ENCODE measurements at places on chromosomes 13 and 19.

GRCh38 chr19:56080669-56081401 is 40.3 kb downstream of the ZNF787 start:
- peak; percentile 42 for DNase-seq

DNA sequence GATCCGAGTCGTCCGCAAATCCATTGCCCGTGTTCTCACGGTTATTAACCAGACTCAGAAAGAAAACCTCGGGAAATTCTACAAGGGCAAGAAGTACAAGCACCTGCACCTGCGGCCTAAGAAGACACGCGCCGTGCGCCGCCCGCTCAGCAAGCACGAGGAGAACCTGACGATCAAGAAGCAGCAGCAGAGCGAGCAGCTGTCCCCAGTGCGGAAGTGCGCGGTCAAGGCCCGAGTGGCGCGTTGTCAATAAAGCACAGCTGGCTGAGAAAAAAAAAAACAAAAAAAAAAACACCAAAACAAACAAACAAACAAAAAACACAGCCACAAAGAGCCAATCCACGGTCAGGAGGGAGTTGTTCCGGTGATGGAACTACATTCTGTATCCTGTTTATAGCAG is 4.7 kb upstream of the GNA15 start:
- no peak for DNase-seq

DNA sequence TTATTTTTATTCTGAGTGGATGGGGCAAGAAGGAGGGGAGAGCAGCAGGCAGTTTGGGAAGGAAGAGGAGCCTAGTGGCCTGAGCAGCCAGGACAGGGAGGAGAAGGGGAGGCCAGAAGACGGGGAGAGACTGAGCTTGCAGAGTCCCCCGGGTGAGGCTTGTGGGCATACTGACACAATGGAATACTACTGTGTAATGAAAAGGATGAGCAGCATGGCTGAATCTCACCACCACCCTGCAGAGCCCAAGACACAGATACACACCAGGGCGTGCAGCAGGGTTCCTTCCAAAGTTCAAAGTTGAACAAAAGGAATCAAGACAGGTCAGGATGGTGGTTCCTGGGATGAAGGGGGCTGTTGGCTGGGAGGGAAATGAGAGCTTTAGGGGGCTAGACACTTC is 8.1 kb upstream of the SMG9 start:
- no peak for DNase-seq

DNA sequence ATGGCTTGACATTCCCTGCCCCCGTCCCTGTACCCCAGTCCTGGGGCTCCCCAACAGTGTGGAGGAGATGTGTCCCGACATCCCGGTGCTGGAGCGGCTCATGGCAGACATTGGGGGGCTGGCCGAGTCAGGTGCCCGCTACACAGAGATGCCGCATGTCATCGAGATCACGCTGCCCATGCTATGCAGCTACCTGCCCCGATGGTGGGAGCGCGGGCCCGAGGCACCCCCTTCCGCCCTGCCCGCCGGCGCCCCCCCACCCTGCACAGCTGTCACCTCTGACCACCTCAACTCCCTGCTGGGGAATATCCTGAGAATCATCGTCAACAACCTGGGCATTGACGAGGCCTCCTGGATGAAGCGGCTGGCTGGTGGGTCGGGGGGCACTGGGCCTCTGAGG is 83.8 kb downstream of the RYR1 start:
- DNase-seq = no peak

DNA sequence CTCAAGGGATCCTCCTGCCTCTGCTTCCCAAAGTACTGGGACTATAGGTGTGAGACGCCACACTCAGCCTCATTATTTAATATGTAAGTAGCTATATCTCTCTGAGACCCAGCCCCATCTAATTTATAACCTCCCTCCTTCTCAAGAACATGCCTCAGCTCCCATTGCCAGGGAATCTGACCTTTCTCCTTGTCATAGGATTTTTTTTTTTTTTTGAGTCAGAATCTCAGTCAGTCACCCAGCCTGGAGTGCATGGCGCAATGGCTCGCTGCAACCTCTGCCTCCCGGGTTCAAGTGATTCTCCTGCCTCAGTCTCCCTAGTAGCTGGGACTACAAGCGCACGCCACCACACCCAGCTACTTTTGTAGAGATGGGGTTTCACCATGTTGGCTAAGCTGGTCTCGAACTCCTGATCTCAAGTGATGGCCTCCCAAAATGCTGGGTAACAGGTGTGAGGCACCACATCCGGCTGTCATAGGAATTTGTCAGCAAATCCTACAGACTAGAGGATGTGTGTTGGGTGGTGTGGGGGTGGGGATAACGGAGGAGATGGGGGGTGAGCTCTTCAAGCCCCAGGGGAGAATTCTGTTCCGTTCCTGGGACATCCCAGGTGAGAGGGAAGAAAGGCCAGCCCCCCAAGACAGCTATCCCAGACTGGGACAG is 5.1 kb upstream of the EPS8L1 start:
- no peak for DNase-seq

DNA sequence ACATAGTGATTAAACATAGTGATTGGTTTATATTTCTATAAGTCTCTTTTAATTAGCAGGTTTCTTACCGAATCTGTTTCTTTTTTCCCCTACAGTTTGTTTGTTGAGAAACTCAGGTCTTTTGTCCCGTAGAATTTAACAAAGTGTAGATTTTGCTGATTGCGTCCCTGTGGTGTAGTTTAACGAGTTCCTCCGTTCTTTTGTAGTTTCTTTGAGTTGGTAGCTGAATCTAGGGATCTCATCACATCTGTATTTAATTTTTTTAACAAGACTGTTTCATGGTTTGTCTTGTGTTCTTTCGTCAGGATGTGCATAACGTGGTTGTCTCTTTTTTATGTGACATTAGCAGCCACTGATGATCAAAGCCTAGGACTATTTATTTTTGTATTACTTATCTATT is 111.1 kb downstream of the AKAP11 start:
- no peak for DNase-seq

DNA sequence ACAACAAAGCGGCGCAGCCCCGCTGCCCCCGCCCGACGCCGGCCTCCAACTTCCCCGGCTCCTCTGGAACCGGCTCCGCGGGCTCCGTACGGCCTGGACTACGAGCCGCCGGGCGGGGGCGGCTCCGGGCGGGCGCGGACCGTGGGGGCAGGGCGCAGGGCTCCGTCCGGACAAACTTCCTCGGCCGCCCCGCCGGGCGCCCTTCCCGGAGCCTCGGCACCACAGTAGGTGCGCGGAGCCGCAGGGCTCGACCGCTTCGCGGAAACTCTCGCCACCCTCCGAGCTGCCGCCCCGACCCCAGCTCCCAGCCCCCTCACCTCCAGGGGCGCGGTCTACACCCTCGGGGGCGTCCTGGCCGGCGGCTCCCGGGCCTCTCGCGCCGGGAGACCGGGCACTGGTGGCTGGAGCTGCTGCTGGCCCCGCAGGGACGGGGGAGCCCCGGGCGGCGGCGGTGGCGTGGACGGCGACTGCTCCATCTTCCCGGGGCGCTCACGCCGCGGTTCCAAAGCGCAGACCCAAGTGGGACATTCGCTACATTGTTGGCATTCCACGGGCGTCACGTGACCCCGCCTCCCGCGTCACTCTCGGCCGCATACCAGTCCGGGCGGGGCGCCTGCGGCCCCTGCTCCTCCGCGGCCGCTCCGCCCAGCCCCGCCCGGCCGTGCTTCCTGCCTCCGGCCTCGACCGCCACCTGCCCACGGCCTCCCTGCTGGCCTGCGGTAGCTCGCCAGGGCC is at the start of gene LATS2:
Gene LATS2 (minus strand): TSS at position 558 of the 735 bp plus-strand sequence. CDS start 15,560 bp downstream, outside the sequence.
- peak; percentile 74 for DNase-seq

DNA sequence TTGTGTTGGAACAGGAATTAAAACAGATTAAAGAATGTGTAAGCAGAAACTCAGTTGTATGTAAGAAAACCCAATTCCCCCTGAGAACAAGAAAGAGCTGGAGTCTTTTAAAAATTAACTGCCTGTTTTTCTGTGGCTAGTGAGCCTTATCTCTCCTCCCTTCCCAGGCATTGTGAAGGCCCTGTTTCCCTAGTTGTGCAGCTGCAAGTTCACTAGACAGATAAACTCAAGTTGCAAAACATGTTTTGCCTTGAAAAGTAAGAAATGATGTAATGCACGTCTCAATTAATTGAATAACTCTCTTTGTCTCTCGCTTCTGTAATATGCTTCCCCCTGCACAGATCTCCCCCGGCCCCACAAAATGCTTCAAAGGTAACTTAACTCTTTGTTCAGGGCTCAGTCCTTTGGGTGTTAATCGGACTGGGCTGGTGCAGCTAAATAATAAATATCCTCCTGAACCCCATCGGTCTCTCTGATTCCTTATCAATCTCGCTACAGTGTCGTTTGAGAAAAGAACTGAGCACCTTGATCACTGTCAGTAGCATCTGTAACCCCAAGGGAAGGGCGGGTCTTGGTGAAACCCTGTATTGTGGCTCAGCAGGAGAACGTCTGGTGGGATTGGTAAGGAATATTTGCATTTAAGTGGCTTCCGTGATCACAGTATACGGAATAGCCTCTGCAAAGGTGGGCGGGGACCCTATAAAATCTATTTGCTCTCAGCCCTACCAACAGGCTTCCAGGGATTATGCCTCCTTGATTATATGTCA is 1.6 kb upstream of the ZNF556 start:
- no peak for DNase-seq

DNA sequence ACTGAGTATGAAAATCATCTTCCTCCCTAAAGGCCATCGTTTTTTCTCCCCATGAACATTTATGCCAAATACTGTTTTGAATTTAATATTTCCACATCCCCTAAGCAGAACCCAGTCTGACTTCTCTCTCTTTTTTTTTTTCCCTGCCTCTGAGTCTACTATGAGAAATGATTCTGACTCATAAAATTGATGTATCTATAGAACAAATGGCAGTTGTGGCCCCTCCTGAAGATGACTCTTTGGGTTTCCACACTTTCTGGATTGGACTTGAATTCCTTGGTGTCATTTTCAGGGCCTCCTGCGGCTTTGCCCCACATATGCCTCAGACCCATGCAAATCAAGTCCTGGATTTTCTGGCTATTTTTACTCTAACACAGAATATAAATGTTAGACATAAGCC is 22.7 kb upstream of the NAXD start:
- DNase-seq = no peak

DNA sequence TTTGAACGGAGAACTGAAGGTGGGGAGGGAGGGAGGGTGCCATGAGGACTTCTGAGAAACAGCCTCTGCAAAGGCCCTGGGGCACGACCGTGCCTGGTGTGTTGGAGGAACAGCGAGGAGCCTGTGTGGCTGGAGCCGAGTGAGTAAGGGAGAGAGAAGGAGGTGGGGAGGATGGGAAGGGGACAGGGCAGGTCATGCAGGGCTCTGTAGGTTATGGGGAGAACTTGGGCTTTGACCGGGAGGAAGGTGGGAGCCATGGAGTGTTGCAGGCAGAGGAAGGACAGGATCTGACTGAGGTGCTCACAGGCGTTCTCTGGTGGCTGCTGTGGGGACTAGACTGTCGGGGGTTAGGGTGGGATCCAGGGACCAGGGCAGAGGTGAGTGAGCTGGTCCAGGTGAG is 6.7 kb downstream of the MPND start:
- DNase-seq = no peak

DNA sequence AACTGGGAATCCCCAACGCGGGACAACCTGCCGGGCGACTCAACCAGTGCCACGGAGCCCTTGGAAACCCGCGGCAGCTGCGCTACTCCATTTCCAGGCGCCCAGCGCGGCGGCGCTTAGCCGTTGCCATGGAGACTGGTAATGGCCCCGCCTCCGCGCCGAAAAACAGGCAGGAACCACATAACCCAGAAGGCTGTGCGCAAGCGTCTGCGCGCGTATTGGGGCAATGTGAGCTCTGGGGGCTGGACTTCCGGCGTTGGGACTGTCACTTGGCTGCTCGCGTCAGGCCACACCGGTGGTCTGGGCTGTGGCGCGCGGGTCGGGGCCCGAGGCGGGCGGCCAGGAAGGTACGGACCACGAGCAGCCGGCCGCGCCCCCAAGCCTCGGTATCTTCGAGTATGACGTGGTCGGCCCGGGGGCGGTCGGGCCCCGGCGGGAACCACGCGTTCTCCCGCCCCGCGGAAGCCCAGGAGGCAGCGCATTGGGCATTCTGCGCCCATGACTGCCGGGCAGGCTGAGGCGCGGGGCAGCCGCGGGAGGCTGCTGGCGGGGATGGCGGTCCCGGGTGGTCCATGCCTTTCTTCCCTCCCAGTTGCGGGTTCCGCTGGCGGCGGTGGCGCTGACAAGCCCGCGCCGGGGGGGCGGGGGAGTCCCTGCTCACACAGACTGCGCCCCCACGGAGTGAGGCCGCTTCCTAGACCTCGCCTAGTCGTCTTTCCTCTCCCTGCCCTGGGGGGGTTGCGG is at the start of gene ZNF324B:
Gene ZNF324B (plus strand): TSS at position 265 of the 744 bp plus-strand sequence. CDS start 2,080 bp downstream, outside the sequence.
- DNase-seq = peak; percentile 96

DNA sequence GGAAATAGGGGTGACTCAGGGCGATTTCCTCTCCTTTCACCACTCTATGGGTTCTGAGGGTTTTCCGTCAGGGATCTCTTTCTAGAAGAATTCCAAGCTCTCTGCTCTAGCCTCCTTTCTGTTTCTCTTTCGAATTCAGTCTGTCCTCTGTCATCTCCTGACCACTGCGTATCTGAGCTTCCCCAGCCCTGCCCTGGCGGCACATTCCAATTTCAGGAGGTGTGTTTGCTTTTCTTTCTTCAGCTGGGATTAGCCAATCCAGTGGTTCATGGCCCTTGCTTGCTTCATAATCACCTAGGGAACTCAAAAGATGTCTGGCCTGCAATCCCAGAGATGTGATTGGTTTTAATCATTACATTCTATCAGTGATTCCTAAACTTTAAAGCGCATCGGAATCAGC is 9.4 kb downstream of the IFNL2 start:
- DNase-seq = no peak

DNA sequence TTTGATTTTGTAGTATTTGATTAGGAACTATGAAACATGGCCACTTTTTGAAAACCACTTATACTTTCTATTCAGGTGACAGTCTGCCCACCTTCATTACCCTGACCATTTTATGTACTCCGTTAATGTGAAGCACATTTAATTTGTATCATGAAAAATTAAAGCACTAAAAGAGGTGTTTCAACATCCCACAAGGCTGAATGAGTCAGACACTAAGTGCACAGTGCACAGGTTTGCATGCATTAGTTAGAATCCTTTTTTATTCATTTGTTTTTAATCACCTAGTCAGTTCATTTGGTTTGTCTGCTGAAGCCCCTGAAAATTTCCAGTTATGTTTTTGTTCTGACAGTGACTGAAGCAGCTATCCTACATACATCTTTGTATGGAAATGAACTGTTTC is 271.0 kb downstream of the SLITRK5 start:
- no peak for DNase-seq

DNA sequence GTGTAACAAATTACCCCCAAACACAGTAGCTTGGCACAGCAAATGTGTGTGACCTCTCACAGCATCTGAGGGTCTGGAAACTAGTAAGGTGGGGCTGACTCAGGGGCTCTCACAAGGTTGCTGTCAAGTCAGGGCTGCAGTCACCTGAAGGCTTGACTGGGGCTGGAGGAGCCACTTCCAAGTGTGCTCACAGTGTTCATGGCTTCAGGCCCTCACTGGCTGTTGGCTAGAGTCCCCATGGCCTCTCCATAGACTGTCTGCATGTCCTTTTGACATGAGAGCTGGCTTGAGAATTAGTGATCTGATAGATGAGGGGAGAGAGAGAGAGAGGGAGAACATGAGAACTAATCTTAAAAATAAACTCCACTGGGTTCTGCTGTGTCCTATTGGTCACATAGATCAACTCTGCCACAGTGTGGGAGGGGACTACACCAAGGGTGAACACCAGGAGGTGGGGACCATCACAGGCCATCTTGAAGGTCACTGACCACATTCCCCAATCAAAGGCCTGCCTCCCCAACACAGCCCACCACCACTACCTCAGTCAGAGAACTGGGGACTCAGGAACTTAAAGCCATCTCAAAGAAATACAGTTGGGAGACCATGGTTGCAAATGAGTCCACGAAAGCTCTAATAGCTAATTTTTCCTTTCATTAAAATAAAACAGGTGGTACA is 38.2 kb upstream of the KATNAL1 start:
- no peak for DNase-seq

GRCh38 chr13:23960566-23961156 is 63.4 kb upstream of the C1QTNF9B start:
- no peak for DNase-seq

Measured in T-helper 2 cell treated with Interferon-gamma antibody and Interleukin-4, amounts not matched to agents 5 μg/mL and 100 μg/mL, for 36 hours (primary cell).